ENCODE measurements at places on chromosomes 7 and 10.

DNA sequence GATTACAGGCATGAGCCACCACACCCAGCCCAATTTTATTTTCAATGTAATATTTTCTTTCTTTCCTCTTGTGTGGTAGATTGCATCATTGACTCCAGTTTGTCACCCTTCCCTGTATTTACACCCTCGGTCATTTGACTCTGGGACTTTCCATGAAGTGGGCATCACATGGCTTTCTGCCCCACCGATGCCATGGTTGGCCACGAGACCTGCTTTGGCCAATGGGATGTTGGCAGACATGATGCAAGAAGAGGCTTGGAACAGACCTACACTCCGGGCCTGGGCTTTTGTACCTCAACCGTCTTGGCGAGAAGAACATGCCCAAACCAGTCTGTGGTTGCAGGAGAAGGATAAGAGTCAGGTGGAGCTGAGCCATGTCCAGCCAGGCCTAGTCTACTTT, 38.8 kb upstream of the CACUL1 start:
- no peak for DNase-seq

DNA sequence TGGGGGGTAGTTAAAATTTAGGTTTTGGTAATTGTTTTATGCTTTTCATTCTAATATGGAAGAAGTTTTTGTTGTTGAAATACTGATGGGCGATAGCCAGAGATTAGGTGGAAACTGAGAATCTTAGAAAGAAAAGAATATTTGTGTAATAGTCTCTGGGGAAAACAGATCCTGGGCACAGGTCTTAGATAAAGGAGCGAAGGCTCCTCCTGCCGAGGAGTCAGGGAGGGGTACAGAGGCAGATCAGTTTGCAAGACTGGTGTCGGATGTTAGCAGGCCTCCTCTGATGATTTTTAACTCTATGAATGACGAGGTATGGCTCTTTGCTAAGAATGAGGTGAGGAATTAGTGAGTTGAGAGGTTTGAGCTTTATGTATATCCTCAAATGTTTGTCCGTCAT, 339.7 kb downstream of the HGF start:
- no peak for DNase-seq

DNA sequence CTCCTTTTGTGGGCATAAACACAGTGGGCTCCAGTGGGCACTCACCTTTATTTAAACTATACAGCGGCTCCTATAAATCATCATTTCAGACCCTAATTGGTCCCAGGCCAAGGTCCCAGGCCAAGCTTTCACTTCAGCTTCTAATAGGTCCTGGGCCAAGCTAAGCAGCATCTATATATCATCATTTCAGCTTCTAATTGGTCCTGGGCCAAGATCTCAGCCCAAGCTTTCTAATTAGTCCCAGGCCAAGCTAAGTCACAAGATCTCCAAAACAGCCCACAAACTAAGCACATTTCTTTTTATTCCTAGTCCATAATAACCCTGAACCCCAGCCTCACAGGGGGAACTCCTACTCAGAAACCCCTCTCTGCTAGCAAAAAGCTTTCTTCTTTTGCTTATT, 47.1 kb downstream of the ZNF680 start:
- DNase-seq, result no peak

DNA sequence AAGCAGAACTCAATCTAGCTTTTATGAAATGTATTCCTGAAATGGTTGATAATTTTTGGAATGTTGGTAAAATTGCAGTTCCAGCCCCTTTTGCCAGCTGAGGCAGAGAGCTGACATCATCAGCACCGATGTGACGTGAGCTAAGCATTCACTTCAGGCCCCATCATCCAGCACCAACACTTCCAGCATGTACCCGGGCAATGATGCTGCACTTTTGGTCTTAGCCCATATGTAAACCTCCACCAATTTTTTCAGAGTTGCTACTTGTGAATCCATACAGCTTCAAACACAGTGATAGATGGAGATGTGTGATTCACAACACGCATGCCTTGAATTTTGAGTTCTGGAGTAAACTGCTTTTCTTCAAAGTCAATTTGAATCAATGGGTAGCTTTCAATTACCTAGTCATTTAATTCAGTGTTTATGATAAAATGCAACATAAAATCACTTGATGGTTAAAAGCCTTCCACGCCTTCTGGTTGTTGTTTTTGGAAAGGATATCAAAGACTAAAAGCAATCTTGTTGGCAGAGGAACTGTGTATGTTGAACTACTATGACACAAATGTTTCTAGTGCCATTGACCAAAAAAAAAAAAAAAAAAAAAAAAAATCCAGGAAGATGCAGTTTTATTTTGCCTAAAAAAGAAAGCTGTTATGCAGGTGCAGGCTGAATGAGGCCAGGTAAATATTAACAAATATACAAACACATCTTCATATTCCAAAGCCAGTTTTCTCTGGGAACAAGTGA, 73.9 kb downstream of the NRP1 start:
- no peak for DNase-seq

- DNase-seq, result no peak
Measured at GRCh38 chr10:45612741-45613140, 59.8 kb downstream of the ZFAND4 start.

GRCh38 chr7:156438011-156438410, 202.6 kb upstream of the RNF32 start:
- DNase-seq, result no peak

DNA sequence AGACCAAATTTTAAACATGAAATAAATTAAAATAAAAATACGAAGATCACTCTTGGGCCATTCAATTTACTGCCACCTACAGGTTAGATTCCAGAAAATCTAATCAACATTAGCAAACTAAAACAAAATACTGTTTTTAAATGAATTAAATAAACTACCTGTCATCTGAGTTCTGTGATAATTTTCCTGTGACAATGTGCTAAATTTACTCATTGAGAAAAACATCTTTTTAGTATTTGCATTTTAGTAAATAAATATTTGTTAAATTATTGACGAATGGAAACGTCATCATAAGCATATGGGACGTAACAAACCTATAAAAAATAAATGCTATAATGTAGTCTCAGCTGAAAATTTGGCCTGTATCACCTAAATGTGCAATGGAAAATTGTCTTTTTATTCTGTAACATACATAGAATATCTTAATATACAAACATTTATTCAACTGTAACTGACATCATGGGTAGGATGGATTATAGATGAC, 72.1 kb downstream of the ITGB8 start:
- DNase-seq, result no peak

DNA sequence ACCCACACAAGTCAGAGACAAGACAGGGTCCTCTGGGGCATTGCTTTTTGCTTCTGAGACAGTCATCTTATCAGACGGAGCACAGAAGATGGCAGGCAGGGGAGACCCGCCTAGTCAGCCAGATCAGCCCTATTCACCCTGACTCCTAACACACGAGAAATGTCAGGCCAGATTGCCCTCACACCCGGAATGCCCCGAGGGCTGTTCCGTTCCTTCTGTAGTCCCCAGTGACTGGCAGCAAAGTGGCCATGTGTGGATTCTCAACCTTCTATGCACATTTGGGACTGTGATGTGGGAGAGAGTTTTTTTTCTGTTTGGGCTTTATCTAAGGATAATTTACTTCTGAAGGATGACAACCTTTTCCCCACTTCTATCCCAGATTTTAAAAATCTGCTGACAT, 35.5 kb upstream of the TBX20 start:
- DNase-seq, result no peak

GRCh38 chr7:93228302-93228701, 2.0 kb upstream of the HEPACAM2 start:
- DNase-seq, result peak; percentile 70

DNA sequence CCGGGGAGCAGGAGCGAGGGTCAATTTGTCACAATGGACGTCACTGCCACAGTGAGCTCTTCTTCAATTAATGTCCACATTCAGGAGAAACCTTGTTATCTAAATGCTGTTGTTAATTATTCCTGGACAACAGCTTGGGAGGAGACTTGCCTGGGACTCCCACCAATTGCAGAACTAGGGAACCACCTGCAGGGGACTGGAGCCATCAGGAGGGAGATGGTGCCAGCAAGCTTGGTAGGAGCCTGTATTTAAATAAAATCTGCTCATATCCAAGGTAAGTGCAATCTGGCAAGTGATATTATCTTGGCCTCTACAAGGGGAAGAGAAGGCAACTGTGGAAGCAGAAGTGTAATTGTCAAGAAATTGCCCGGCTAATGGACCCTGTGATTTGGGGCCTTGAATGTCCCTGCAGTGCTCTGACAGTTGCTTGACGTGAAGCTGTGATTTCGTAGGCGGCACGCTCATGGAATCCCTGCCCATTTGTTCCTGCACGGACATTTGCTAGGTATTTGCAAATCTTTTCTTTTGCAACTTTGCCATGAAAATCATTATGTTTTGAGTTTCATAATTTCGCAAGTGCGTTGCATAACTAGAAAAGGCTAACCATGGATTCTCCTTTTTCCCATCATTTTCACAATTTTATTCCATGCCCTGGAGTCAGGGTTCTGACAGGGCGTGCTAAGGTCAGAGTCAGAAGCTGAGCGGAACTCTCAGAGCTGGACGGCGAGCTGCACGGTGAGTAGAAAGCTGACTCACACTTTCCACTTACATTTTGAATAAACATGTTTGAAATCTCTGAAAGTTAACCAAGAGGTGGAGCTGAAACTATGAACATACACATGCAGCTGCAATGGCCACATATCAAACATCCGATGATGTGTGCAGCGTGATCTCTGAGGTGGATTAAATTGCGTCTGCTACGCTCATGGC, 84.9 kb upstream of the TCERG1L start:
- no peak for DNase-seq

- no peak for DNase-seq
Measured at GRCh38 chr7:157669768-157670351, 333.1 kb downstream of the DNAJB6 start.

- DNase-seq, result no peak
Measured at GRCh38 chr10:98613446-98613845, 166.7 kb upstream of the HPS1 start.

DNA sequence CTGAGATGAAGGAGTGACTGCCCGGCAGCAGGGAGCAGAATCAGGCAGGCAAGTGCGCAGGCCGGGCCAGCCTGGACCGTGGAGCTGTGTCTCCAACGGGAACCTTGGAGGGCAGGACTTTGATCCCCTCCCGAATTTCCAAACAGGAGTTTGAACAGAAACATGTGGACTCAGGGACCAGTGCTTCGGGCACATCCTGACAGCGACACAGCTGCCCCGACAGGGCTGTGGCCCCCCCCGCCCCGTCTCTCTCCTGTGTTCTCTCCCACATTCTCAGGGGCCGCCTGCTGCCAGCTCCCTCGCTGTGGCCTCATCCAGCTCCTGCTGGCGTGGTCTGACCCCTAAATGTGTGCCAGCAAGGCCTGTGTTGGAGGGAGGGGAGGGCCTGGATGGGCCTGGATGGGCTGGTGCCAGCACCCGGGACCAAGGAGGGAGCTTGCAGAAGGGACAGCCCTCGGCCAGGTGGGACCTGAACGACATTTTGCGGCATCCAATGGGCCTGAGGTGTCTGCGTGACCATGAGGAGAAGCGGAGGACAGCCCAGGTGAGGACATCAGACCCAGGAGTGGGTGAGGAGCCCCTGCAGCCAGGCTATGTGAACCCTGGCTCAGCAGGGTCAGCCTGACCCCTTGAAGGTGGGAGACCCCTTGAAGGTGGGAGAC, 222.9 kb downstream of the DNAJB6 start:
- no peak for DNase-seq

- no peak for DNase-seq
Measured at GRCh38 chr10:12707461-12708185, 293.9 kb downstream of the CCDC3 start.

GRCh38 chr7:28136885-28137284, 43.7 kb downstream of the JAZF1 start:
- no peak for DNase-seq

GRCh38 chr7:55044791-55045190, 26.0 kb downstream of the EGFR start:
- DNase-seq, result no peak

- no peak for DNase-seq
Measured at GRCh38 chr7:38694326-38694725, 63.2 kb upstream of the AMPH start.

- DNase-seq, result peak; percentile 23
Measured at GRCh38 chr7:2645274-2645868, 13.6 kb downstream of the TTYH3 start.
